A549 treated with GW870086 at 1 μM for 4 hours (cell line): ENCODE measurements at places on chromosomes 5 and 9. TPM values are rescaled to one million over a fixed set of nuclear protein-coding genes. Genes with fewer than 3 reads are reported as not detected.

FABP6 gene
- 0.49 to 1.5 TPM (median 0.81 TPM) in 5 replicates for total RNA-seq

SYK gene
- total RNA-seq: 0.22 to 0.54 TPM (median 0.28 TPM) in 3 of 5 replicates, not detected in the others

CER1 gene
- total RNA-seq: not detected in 5 replicates

SLC1A1 gene
- total RNA-seq: 0.79 to 1.5 TPM (median 1.3 TPM) in 5 replicates
